Urinary bladder (tissue), 4 donors: ENCODE measurements at places on chromosomes 5 and 9.

GRCh38 chr9:114155995-114156656 is 789 bp downstream of the COL27A1 start:
- DNase-seq, result no peak

GRCh38 chr5:67511911-67512310 is 315.3 kb upstream of the CD180 start:
- no peak for DNase-seq

GRCh38 chr5:95881833-95882232 is 59.3 kb upstream of the GLRX start:
- DNase-seq, result no peak

GRCh38 chr5:15183520-15183919 is 311.9 kb upstream of the ANKH start:
- DNase-seq, result no peak

DNA sequence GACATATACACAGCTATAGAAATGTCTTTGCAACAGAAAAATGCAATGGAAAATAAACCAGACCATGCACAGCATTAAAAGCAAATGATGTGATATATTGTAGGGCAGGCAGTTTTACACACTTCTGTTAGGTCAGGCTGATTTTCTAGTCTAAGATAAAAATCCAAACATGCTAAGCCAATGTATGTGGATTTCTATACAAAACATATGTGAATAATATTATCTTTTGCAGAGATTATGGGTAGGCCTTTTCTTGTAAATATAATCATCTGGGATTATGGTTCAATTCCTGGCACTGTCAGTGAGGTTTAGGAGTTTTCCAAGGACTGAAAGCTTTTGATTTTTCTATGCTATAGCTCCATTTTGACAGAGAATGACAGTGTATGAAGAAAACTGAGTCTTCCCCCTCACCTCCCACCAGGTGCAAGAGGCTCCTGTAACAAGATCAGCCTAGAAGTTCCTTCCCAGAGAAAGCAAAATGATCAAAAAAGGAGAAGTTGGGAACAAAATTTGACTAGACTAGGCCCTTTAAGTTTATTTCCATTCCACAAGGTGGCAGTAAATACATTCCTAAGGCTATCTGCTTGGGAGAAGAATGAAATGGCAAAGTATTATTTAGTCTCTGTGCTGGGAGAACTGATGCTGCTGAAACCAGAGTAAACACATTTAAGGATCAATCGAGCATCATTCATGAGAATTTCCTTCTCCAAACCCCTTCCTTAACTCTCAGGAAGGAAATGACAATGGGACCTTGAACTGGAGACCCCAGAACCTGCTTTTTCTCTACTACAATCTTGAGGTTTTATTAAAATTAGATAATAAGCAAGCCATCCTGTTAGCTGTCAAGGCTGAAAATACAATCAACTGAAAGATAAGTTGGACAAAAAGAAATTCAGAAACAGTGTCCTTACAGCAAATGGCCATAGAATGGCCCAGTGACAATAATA is 133.0 kb upstream of the TUT7 start:
- DNase-seq, result peak; percentile 69

DNA sequence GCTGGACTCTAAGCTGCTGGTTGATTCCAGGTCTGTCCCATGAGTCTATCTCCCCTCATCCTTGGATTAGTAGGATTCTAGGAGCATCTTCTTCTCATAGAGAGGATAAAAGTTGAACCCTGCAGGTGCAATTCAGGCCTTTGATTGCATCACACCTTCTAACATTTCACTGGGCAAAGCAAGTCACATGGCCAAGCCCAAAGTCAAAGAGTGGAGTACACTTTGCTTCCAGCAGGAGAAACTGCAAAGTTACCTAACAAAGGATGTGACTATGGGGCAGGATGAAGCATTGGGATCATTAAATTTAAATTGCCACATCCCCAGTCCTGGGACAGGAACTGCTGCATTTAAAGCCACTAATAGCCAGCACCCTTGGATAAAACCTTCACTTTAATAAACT is 51.0 kb upstream of the EGFLAM start:
- DNase-seq, result no peak

DNA sequence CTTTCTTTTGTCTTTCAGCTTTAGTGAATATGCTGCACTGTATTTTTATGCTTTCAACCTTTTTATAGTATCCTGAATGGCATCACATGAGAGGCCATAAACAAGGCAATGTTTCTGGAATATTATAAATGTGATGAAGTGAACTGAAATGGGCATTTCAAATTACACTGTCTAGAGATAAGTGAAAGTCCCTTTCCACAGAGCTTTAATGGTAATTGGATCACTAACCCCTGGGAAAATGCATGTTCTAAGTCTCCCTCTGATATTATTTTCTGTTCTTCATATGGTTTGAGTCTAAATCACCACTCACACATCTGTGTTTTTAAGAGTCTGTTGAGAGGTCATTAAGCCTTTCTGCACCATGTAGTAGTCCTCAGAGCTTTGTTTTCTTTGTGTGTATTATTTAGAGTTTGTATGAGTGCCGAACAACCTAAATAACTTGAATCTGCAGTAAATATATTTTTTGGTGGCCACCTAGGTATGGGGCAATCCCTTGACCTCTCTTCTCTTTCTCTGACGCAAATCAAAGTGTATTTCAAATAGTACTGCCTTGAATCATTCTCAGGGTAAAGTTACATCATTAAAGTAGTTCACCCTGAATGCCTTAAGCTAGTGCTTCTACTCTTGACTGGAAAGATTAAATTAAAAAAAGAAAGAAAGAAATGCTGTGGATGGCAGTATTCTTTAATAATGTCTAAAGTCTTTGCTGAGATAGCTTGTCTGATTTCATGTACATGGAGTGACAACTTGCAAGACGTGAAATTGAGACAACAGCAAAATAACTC is 1931.0 kb upstream of the CDH6 start:
- DNase-seq, result no peak

DNA sequence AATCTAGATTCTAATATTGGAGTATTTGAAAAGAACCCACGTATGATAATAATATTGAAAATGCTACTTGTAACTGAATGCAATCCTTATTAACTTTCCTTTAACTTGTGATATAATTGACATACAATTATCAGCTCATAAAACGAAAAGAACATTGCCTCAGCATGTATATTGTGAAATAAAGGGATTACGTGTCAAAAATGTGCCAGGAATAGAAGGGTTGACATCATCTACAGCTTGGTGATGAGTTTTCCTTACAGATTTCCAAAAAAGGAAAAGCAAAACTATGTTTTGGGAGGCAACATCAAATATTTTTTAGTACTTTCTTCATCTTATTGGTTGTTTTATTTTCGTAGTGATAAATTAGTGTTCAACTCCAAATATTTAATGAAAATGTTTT is 266.0 kb upstream of the PTGER4 start:
- DNase-seq, result no peak

- no peak for DNase-seq
Measured at GRCh38 chr5:90223756-90224155, 185.8 kb downstream of the CETN3 start.

DNA sequence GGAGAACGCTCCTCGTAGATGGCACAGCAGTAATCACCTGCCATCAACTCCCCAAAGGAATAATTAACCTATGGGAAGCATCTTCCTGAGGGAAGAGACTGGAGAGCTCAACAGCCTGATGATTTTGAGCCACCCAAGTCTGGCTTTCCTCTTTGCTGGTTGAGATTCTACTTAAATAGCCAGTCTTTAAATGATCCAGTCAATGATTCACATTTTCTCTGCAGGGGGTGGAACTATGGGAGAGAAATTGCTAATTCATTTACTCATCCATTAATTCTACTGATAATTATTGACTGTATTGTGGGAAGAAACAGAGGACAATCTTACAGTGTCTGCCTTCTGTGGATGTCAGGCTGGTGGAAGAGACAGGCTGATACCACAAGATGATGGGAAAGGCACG is 355.0 kb upstream of the PANK3 start:
- DNase-seq, result no peak

DNA sequence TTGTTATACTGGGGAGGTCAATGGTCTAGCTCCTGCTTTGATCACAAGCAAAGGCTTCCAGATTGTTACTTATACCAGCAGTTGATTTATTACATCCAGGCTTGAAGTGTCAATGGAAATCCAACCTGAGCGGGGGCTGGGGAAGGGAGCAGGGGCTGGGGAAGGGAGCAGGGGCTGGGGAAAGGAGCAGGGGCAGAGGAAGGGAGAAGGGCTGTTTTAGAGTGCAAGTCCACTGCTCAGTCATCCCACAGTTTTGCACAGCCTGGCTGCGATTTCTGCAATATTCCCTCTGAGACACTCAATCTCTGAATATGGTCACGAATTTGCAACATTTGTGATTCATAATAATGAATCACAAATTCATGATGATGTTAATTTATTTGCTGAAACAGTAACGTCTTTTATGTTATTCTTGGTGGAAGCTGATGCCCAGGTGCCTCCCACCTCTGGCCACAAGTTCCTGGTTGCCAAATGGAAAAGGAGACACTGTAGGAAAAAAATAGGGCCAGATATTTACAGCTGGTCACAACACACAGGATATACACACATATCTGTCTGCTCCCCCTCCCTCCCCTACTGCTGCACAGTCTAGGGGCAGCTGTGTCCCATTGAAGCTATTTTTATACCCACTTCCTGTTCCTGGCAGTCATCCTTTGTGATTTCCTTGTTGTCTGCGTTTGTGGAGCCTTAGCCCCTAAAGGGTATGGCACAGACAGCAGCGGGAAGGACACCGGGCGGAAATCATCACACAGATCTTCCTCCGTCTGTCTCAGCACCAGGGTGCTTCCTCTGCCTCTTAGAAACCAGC is 325.1 kb downstream of the GADD45G start:
- no peak for DNase-seq

DNA sequence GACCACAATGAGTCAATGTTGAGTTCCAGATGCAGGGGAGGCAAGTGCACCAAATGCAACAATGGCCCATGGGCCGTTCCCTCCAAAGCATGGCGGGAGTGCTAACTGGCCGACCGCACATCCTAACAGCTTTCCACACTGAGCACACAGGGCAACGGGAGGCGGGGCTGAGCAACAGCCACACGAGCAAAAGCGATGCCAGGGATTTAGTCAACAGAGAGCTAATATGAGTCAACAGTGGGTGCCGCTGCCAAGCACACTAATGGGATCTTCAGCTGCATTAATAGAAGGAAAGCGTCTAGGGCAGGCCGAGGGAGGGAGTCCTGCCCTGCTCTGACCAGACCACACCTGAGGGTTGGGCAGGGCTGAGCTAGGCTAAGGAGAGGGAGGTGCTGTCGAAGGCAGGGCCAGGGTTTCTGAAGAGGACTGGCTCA is 4.6 kb downstream of the EPB41L4B start:
- DNase-seq, result no peak

DNA sequence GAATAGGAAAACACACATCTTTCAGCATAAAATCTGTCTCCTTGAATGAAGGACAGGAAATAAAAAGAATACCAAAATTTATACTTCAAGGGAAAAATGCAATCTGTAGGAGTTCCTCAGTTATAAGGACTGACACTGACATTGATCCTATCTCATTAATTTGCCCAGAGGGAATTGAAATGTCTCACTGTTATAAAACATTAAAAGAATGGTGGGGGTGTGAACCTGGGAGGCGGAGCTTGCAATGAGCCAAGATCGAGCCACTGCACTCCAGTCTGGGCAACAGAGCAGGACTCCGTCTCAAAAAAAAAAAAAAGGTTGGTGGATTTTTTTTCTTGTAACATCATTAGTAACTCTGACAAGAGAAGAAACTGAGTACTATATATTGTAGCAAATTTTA is 60.8 kb downstream of the TTLL11 start:
- DNase-seq, result no peak

DNA sequence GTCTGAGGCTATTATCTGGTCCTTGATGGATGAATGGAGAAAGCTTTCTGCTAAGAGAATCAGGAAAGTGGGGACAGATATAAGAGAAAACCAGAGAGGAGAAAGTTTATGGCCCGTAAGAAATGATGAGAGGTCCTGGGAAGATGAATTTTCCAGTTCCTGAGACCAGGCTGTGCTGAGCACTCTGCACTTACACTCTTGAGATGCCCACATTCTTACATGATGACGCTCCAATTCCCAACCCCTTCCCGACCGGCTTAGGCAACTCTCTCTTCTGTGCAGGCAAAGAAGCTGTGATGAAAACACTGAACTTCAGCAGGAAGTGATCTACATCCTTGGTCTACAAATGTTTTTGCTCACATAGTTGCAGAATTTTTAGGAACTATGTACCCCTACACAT is 417.0 kb downstream of the ARHGEF28 start:
- DNase-seq, result no peak
